ENCODE measurements at places on chromosomes 3 and 15. TPM values are rescaled to one million over a fixed set of nuclear protein-coding genes. Genes with fewer than 3 reads are reported as not detected.

DNA sequence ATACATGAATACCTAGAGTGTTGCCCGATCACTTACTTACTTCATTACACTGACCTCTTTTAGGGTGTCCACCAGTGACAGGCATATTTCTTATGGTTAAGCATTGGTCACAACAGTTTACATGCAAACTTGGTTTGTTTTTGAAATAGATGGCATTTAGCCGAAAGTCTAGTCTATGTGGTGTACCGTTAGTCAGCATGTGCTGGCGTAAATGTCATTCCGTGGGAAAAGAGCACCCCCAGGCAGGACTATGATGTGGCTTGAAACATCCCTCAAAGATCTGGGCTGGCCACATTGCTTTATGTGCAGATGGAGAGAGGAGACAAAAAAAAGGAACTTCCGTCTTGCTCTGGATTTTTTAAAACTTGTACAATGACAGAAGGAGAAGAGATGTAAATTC lies 357.0 kb upstream of the ICE2 start:
- H3K4me3 ChIP-seq, result no peak overlapping the region
- H3K27me3 ChIP-seq, result no peaks in the 10 kb centered on the region
- no peaks in the 10 kb centered on the region for H3K36me3 ChIP-seq
- DNase-seq, result no peak
- H3K27ac ChIP-seq, result no peak overlapping the region

DNA sequence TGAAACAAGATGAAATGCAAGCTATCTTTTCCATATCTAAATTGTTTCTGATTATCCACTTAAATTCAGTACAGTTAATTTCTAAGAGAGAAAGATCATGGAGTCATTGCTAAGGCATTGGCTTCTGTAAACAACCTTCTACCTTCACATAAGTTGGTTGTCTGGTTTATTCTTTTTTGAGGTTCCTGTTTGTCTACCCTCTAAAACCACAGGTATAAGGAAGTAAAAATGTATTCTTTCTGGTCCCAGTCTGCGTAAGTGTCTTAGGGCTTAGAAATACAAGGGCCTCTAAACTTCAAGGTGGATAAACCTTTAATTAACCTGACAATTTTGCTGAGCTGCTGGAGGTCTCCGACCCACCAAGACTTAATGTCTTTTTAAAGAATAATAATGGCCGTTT lies 3.6 kb upstream of the ATOSA start:
- DNase-seq, result no peak
- peaks cover 10% of the 10 kb centered on the region for H3K4me1 ChIP-seq
- H3K27me3 ChIP-seq, result peaks cover 4% of the 10 kb centered on the region
- no peak overlapping the region for H3K27ac ChIP-seq

DNA sequence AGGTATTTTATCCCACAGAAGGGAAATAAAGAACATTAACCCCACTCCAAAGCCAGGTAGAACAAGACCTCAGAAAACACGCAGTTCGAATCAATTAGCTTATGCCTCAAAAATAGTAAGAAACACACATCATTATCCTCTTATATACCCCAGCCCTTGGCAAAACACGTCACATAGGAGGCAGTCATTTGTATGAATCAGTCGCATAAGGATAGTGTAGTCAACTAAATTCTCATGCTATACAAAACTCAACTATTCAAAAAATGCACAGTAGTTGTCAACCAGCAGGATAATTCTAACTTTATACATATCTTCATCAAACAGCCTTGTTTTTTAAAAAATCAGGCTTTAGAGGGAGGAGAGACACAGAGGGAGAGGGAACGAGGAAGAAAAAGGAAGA lies 298.4 kb downstream of the FOXP1 start:
- peaks cover 22% of the 10 kb centered on the region for H3K4me1 ChIP-seq
- DNase-seq, result no peak
- peak overlapping the region; percentile 92 for H3K27ac ChIP-seq
- H3K4me3 ChIP-seq, result no peak overlapping the region
- peaks cover 5% of the 10 kb centered on the region for H3K36me3 ChIP-seq

- H3K36me3 ChIP-seq, result no peaks in the 10 kb centered on the region
- H3K4me1 ChIP-seq, result no peaks in the 10 kb centered on the region
- H3K4me3 ChIP-seq, result no peak overlapping the region
- DNase-seq, result no peak
Observed at GRCh38 chr3:143226678-143227291, 107.2 kb downstream of the CHST2 start.

GRCh38 chr3:182241766-182242488 lies 530.2 kb downstream of the SOX2 start:
- DNase-seq, result no peak
- H3K4me3 ChIP-seq, result no peak overlapping the region
- H3K36me3 ChIP-seq, result no peaks in the 10 kb centered on the region
- no peak overlapping the region for H3K27ac ChIP-seq
- H3K27me3 ChIP-seq, result no peaks in the 10 kb centered on the region
- peaks cover 6% of the 10 kb centered on the region for H3K4me1 ChIP-seq

DNA sequence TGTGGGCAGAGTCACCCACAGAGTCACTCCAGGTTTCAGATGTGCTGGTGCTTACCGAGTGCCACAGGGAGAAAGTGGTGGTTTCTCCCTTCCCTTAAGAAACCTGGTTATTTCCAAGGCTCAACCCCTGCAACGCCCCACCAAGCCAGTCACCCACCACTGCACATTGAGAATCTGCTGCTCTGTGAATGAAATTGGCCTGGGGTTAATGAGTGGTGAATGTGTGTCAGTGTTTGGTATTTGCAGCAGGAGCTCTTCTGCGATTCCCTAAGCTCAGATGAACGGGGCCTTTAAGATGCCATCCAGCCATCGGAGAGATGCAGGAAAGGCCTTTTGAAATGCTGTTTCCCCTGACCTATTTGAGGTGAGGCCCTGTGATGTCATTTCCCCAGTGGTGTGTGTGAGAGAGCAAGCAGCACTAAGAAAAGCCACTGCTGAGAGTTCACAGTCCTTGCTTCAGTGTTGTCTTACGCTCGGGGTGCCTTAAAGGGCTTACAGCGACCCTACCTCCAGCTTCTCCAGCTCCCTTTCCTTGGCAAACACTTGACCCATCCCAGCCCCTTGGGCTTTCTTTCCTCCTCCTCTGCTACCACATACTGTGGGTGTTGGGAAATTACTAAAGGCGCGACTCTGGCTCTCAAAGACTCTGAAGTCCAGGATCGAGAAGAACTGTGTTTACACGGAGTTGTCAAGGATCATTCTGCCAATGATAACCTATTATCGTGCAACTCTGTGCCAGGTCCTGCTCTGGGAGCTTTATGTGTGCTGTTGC lies 68.9 kb downstream of the SMAD3 start:
- H3K27ac ChIP-seq, result peak overlapping the region; percentile 78
- peak overlapping the region; percentile 1 for H3K4me3 ChIP-seq
- no peaks in the 10 kb centered on the region for H3K27me3 ChIP-seq
- no peaks in the 10 kb centered on the region for H3K36me3 ChIP-seq
- peaks cover 57% of the 10 kb centered on the region for H3K4me1 ChIP-seq

DNA sequence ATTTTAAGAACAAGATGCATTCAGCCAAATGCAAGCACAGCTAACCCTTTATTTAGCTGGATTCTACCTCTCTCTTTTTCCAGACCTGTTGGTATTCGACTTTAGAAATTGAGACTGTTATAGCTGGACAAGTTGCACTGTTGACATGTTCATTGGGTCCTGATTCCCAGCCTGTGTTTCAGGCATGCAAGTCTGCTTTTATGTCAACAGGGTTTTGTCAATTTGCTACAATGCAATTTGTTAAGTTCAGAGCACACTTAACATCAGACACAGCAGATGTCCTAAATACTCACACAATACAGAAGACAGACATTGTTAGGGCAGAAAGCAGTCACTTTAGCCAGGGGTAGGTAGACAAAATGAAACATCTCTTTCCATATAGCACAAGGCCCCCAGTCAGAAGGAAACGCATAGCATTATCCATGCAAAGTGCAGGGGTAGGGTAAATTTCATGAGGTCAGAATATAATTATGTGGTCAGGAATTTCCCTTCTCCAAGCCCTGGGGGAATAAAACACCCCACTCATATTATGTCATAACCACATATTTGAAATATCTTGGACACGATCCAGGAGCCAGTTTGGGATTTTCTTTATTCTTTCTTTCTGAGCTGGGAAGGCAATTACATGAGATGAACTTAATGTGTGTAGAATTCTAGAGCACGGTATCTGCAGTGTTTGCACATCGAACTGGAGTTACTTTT lies 504.1 kb downstream of the NTRK3 start:
- no peak for DNase-seq
- H3K4me3 ChIP-seq, result no peak overlapping the region
- H3K27ac ChIP-seq, result peak overlapping the region; percentile 52
- peaks cover 2% of the 10 kb centered on the region for H3K27me3 ChIP-seq
- peaks cover 35% of the 10 kb centered on the region for H3K4me1 ChIP-seq

APBA2 gene
- 26.4 TPM for total RNA-seq

DAZL gene
- not detected for total RNA-seq

SLC22A13 gene
- total RNA-seq, result 0.97 TPM

Data from chondrocyte (in vitro differentiated cells).